ENCODE measurements at places on chromosomes 11 and 22.

- DNase-seq: no peak
Measured at GRCh38 chr11:35398881-35399280, 20.5 kb downstream of the SLC1A2 start.

DNA sequence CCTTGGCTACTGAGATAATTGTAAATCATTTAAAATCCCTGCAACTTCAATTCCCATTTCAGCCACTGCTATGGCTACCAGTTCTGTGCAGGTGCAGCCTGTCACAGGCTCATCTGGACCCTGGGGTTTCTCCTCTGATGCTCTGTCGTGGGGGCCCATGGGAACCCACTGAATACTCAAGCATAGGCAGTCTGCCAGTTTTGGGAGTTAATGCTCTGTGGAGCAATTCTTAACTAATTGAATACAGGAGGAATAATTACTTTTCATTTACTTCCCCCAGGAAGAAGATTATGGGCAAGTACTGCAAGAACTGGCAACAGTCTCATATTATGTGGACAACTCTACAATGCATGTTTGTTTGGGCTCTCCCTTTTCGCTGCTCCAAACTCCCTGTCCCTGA is 25.9 kb downstream of the OR51E2 start:
- no peak for DNase-seq

DNA sequence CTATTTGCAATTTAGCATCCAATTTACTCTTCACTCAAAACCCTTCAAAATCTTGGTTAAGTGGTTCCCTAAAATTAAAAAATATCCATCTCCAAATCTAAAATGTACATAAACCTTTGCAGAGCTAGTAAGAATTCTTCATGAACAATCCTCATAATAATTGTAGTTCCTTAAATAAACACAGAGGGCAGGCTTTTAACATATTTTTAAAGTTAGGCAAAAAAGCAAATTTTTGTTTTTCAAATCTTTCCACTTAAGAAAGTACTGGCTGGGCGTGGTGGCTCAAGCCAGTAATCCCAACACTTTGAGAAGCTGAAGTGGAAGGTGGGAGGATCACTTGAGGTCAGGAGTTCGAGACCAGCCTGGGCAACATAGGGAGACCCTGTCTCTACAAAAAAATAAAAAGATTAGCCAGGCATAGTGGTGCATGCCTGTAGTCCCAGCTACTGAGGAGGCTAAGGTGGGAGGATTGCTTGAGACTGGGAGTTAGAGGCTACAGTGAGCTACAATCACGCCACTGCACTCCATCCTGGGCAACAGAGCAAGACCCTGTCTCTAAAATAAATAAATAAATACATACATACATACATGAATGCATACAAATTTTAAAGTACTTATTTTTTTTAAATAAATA is 25.1 kb upstream of the PLAAT3 start:
- DNase-seq: no peak

GRCh38 chr22:29780748-29781676 is 13.8 kb downstream of the UQCR10 start:
- DNase-seq: no peak
